Gastroesophageal sphincter (tissue), 4 donors: ENCODE measurements at places on chromosomes 3 and 15.
A peak's percentile ranks its signal among the peaks of the same experiment; 100 is the strongest.

- ATAC-seq = no peak
Observed at GRCh38 chr15:35722501-35722900, 176.5 kb upstream of the DPH6 start.

DNA sequence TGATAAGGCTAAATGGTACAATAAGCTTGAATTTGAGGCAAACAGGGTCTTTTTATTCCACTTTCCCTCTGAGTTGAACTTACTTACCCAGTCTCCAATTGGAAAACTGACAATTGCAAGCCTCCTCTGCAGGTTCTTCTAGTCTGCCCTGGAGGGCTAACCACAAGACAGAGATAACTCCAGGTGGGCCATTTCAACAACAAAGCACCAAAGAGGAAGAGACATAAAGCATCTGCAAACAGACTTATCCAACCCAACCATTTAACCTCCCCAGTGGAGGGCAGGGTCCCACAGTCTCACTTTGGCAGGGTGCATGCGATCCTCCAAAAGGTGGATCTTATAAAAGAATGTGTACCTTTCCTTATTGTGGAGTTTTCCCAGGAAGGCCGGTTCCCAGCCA is 525.8 kb downstream of the DIPK2A start:
- no peak for ATAC-seq

DNA sequence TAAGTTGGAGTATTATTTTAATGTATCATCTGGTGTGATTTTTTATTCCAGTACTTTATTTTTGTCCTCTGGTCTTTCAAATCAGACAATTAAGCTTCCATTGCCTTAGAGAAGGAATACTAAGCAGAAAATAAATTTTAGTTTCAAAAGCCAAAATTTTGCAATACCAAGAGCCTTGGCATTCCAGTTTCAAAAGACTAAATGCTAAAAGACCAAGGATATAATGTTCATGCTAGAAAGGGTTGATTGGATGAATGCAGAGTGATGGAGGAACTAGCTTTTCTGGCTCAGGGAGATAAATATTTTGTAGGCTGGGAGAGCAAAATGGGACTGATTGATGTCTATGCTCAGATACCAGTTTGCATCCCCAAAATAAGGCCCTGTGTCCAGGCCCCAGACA is 6.2 kb downstream of the CD200 start:
- ATAC-seq = peak; percentile 22

DNA sequence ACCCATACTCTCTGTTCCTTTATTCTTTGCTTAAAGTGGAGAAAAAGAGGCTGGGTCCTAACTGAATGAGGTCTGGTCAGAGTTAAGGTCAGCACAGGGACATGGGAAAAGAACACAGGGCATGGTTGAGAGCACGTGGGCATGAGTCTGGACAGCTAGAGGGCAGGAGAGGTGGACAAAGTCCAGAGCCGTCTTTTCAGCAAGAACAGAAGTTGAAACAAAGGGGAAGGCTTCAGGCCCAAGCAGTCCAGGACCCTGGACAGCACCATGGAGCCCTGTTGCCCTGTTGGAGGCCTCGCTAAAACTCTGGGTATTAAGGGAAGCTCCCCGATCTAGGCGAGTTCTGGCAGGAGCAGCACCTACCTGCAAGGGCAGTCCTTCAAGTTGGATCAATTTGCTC is 50.7 kb downstream of the XYLB start:
- ATAC-seq = no peak

- no peak for ATAC-seq
Observed at GRCh38 chr3:70506775-70507174, 194.3 kb upstream of the MDFIC2 start.

DNA sequence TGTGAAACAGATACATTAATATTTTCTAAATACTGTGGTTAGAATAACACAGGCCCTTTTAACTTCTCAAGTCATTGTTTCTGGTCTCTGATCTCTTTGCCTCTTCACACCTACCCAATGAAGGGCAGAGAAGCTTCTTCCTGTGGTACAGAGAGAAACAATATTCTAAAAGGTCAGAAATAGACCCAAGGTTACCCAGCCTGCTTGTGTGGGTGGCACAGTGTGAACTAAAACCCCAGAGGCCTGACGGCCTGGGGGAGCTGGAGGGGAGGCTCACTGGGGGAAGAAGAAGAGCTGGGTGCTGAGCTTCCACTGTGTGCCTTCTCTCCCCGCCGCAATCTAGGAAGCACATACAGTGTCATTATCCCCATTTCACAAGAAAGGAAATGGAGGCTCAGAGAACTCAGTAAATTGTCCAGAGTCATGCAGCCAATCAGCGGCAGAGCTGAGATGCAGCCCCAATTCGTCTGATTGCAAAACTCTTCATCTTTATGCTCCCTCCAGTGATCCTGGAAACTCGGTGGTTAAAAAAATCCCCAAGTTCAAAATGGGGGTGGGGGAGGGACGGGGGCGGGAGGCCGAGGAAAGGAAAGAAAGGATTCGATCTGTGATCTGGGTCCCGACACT is 64.1 kb upstream of the HEG1 start:
- ATAC-seq = no peak

DNA sequence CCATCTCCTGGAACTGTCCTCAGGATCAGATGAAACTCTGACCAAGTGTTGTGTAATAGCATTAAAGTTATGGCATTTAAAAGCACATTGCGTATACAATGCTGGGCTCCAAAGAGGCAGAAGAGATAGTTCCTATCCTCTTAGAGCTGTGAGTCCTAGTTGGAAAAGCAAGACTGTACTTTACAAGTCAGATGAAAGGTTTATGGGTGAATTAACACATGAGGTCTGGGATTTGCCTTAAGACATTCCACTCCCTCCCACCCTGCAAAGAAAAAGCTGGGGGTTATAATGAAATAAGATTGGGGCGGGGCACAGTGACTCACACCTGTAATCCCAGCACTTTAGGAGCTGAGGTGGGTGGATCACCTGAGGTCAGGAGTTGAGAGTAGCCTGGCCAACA is 35.6 kb downstream of the SNAPC5 start:
- ATAC-seq = no peak

GRCh38 chr3:133750259-133750656 is 4.1 kb downstream of the TF start:
- no peak for ATAC-seq

GRCh38 chr3:88058306-88058580 is 562 bp downstream of the CGGBP1 start:
- no peak for ATAC-seq

GRCh38 chr15:100098705-100099104 is 243.1 kb downstream of the ADAMTS17 start:
- ATAC-seq = no peak

DNA sequence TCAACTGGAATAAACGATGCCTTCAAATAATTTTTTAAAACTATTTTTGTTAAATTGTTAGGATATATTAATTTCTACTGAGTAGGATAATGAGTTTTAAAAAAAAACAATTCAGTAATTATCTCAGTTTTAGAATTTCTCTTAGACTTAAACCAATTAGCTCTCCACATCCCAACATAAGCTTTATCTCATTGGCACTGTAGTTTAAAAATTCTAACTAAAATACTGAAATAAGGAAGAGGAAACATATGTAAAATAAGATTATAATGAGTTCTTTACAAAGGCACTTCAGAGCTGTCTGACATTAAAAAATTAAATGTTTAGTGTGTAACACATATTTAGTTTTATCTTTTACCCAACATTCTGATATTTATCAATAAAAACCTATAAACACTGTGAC is 558.3 kb downstream of the NAALADL2 start:
- no peak for ATAC-seq
